ENCODE measurements at places on chromosomes 7 and 10.

- no peak for DNase-seq
Measured at GRCh38 chr7:101567230-101567629, 61.9 kb downstream of the MYL10 start.

DNA sequence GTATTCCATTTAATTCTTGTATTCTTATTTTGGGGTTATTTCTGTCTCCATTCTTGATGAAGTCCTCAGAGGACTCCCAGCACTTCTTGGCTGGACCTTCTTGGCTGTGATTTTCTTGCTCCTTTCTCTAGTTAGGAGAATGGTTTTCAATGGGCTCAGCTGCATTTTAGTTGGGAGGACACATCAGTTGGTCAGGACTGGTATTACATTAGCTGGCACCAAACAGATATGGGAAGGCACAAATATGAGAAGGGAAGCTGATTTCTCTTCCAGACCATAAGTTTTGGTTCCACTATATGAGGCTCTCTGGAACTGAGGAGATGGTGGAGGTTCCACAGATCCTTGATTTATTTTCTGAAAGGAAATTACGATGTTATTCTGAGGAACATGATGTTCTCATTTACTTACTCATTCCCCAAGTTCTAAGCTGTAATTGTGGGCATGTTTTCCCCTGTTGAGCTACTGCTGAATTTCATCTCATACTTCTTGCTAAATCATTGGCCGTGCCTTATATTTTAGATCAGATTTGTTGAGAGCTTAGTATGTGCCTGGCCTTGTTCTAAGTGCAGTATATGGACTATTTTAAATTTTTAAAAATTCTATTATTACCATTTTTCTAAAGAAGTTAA is 261.0 kb downstream of the THSD7A start:
- DNase-seq = no peak

DNA sequence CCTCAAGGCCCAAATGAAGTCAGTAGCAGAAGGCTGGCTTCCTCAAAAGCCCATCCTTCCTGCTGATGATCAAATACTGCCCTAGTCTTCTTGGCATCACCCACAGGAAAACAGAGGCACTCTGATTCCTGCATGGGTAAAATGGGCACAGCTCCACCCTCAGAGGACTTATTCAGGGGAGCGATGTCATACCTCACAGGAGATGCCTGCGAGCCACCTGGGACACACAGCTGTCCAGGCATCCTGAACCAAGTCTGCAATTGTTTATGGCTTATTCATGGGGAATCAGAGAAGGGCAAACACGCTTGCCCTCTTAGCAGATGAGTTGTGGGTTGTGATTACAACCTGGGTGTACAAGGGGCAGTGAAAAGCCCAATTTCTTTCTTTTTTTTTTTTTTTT is 22.0 kb upstream of the LMTK2 start:
- DNase-seq = no peak

- DNase-seq = peak; percentile 17
Measured at GRCh38 chr10:112899391-112900065, 50.5 kb upstream of the TCF7L2 start.

GRCh38 chr7:76326646-76327233 is 24.3 kb downstream of the HSPB1 start:
- DNase-seq = no peak

GRCh38 chr10:48907730-48908129 is 31.9 kb downstream of the LRRC18 start:
- DNase-seq = no peak

GRCh38 chr10:131831561-131831960 is 69.2 kb upstream of the PPP2R2D start:
- peak; percentile 31 for DNase-seq

DNA sequence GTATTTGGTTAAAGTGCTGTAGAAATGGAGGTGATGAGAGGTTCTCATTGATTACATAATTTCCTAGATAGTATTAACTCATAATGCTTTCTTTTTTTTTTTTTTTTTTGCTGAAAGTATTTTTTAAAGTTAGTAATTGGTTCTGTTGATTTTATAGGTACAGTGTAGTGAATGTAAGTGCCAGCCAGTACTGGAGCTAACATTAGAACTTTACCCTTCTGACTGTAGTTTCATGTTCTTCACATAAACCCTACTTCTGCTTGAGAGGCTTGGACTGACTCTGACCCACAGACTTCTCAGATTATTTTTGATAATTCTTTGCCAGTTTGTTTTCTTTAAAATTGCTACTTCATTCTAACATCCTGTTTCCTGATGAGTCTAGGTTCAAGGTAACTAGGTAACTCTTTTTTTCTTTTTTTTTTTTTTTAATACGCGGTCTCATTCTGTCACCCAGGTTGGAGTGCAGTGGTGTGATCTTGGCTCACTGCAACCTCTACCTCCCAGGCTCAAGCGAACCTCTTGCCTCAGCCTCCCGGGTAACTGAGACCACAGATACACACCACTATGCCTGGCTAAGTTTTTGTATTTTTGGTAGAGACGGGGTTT is 92.2 kb upstream of the OIT3 start:
- no peak for DNase-seq

- DNase-seq = peak; percentile 69
Measured at GRCh38 chr7:18846765-18847215, 270.6 kb downstream of the TWIST1 start.

DNA sequence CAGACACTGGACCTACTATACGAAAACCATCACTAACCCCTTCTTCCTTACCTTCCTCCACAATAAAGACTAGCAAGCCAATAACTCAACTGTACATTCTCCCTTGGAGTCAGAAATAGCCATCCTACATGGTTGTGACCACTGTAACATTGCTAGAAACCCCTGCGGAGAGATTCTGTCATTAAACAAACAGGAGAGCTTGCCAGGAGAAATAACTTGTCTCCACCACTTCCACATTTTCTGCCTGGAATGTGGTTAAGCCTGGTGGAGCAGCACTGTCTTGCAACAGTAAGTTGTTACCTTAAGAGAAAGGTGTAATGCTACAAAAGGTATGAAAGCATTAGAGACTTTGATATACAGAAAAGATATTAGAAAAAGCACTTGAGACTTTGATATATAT is 45.8 kb downstream of the THSD7A start:
- DNase-seq = peak; percentile 29

DNA sequence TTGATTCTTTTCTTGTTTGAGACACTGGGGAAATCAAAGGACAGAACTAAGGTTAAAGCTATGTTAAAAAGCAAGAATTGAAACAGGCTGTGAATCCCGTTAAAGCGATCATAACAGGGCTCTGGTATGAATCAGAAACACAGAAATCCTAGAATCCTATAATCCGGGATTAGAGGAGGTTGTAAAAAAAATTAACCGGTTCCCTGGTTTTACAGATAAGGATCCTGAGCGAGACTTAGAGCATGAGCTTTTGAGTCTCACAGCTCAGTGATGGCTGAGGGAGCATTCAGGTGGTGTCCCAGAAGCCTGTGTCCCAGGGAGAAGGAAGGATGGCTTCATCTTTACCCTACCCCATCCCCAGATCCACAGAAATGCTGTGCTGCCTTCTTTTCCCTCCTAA is 461.3 kb downstream of the PAXIP1 start:
- DNase-seq = no peak

- DNase-seq = no peak
Measured at GRCh38 chr10:74502963-74503608, 323.3 kb upstream of the KAT6B start.

DNA sequence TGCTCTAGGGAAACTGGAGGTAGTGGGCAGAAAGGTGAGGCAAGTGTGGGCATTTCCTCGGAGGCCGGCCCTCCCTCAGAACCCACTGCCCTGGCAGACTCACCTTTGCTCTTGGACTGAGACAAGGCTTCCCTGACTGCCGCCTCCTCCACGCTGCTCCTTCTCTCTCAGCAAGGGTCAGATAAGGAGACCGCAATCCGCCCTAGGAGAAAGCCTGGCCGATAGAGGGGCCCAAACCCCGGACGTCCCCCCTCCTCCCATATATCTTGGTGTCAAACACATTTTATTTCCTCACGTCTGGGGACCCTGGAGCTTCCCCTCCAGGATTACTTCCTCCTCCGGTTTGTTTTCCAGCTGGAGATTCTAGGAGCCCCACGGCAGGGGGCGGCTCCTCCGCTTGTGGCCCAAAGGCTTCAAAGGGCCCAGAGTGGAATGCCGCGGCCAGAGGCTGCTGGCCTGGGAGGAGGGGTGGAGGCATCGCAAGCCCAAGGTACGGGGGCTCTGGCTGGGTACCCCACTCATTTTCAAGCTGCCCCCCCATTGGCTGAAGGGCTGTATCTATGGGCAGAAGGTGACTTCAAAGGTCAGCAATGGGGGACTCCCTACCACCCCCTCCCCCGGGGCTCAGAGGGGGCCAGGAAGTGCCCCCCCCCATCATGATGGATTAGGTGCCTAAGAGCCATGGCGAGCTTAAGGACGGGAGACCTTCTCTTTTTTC is 31.7 kb upstream of the LBX1 start:
- peak; percentile 81 for DNase-seq

GRCh38 chr10:2097937-2098336 is 360.6 kb upstream of the ADARB2 start:
- no peak for DNase-seq

DNA sequence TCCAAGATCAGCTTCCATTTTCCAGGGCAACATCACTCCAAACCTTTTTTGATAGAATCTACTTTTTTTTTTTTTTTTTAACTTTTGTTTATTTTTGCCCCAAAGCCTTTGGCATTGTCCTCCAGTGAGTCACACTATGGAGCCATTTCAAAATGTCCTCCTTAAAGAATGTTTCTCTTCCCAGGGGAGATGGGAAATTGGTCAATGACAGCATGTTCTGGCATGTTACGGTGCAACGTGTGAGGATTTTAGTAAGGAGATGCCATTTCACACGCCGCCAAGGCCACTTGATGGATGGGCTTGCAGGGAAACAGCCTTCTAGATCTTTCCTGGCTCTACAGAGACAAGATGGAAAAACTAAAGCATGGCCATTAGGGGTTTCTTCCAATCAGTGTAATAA is 30.7 kb upstream of the TRIL start:
- DNase-seq = no peak

GRCh38 chr7:140232957-140233917 is 56.5 kb upstream of the KDM7A start:
- DNase-seq = no peak

DNA sequence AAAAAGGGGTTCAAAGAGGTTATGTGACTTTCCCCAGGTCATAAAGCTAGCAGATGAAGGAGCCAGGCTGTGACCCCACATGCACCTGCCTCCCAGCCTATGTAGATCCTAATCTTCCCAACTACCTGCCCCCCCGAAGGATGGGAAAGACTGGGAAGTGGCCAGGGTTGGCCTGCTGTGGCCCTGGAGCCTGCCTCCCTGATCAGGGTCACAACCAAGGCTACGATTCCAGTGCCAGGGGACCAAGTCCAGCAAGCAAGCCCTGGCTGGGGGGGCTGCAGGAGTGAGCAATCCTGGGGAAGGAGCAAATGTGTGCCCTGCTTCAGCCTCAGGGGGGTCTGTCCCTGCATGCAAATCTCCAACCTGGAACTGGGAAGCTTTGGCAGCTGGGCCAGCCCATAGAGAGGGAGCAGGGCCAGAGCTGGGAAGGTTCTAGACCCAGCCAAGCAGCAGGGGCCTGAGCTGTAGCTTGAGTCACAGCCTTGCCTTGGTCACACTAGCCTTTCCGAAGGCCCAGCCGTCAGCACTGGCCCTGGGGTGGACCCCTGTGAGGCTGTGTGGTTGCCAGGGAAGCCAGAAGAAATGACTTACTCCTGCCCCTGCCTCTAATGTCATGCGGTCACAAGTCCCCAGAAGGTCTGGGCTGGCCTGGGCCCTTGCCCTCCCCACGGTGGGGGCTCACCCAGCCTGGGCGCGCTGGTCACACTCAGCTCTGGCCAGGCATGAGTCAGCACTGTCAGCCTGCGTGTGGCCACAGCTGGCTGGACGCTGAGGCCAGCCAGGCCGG is 96.4 kb upstream of the ZMIZ1 start:
- peak; percentile 77 for DNase-seq

DNA sequence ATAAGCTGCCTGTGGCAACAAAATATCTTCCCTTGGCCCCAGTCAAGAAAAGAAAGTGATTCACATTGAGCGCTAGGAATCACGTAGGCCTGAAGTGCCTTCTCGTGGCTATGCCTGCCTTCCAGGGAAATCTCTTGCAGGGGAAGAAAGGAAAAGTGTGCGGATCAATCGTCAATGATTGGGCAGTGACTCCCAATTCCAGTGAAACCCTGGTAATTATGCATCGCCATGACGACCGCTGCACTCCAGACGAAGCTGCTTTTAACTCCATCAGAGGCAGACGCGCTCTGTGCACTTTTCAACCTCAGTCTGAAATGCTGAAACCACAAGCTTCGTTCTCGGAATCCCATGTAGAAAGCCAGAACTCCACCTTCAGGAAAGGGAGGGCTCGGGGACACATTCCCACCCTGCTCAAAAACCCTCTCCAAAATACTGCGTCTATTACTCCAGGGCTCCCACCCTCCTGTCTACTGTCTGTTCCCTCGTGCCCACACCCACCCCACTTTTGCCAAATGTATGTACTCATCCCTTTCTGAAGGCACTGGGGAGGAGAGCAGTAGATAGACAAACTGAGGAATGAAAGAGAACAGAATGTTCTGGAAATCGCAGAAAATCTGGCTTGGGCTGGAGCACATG is 24.2 kb upstream of the PRKAG2 start:
- DNase-seq = no peak

DNA sequence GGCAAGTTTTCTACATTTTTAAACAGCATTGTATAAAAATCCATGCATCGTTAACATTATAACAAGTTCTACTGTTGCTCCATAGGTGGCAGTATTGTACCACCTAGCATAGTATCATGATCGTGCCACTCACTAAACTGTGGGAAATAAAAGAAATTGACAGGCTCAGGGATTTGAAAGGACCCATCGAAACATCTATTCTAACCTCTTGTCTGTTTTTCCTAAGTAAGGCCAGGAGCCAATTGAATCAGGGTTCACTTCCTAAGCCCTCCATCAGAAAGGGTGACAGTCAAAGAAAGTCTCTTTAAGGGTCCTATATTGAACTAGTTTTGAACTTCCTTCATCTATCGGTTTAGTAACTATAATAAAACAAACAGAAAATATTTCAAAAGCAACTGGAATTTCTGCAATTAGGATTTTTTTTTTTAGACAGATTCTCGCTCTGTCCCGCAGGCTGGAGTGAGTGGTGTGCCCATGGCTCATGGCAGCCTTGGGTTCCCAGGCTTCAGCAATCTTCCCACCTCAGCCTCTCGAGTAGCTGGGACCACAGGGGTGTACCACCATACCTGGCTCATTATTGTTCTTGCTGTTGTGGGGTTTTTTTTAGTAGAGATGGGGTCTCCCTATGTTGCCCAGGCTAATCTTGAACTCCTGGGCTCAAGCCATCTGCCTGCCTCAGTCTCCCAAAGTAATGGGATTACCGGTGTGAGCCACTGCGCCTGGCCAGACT is 9.4 kb downstream of the HACD1 start:
- DNase-seq = peak; percentile 6

DNA sequence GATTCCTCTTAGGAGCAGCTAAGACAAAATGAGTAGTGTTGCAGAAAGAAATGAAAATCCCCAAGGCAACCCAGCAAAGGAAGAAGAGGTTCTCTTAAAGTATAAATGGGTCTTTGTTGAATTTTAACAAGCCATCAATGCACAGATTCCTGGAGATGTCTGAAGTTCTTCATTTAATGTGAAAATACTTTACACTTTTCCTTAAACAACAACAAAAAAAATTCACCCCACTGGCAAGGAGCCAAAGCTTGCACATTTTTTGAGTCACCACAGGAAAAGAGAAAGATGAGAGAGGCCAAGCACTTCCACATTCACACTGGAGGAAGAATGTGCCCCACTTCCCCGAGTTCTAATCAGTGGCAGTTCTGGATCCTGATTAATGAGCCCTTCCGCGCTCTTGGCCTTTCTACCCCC is 286.4 kb upstream of the MEOX2 start:
- no peak for DNase-seq

All from ELF-1 (cell line).